ENCODE measurements at places on chromosomes 11 and 22.

DNA sequence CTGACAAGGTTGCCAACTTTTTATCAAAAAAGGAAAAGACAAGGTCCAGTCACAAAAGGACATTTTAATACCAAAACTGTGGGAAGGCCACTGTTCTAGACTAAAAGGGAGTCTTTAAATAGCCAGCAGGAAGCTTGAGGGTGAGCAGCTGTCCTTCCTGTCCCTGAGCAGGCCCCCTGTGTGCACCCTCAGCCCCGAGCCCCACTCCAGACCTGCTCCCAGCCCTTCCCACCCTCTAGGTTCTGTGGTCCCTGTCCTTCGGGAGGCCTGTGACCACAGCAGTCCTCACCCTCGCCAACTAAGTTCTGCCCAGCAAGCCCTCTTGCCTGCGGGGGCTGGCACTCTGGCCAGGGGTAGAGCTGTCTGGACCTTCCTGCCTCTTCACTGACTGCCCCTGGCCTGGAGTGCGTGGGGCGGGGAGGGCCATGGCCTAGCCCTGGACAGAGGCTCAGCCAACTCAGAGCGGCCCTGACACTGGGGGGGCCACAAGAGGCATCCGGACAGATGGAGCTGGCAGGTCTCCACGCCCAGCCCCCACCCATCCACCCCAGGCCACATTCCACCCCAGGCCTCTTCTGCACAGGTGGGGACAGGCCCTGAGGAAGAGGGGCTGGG lies 1.6 kb upstream of the PLXNB2 start:
- no peak for DNase-seq

DNA sequence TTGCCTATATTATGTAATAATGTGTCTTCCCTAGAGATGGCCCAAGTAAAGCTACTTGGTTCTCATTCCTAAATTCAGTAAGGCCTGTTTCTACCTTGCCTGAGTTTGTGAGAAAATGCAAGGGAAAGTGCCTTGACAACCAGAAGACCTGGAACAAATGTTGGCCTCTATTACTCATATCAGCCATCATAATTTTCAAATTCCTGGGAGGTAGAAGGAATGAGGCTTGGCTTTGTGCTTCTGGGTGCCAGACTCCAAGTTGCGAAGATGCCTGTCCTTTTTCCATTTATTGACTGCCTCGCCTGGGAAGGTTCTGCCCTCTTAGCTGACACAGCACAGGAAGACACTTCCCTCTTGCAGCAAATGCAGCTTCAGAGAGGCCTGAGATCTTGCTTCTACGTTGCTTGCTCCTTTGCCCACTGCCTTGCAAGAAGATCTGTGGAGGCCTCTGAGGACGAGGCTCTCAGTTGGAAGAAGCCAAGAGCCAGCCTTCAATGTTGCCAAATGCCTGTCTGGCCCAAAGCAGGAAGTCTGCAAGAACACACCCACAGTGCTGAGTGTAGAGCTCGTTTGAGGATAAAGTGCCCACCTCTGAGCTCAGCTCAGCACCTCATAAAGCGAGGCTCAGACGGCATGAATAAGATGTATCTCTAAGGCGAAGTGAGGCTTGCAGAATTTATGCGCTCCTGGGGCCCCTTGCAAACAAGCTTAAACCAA lies 120.1 kb downstream of the GALNT18 start:
- no peak for DNase-seq

- DNase-seq: no peak
These were observed 407.3 kb downstream of the TMEM135 start for GRCh38 chr11:87444993-87445392.

GRCh38 chr11:117187007-117187406 lies 8.5 kb downstream of the SIDT2 start:
- no peak for DNase-seq

DNA sequence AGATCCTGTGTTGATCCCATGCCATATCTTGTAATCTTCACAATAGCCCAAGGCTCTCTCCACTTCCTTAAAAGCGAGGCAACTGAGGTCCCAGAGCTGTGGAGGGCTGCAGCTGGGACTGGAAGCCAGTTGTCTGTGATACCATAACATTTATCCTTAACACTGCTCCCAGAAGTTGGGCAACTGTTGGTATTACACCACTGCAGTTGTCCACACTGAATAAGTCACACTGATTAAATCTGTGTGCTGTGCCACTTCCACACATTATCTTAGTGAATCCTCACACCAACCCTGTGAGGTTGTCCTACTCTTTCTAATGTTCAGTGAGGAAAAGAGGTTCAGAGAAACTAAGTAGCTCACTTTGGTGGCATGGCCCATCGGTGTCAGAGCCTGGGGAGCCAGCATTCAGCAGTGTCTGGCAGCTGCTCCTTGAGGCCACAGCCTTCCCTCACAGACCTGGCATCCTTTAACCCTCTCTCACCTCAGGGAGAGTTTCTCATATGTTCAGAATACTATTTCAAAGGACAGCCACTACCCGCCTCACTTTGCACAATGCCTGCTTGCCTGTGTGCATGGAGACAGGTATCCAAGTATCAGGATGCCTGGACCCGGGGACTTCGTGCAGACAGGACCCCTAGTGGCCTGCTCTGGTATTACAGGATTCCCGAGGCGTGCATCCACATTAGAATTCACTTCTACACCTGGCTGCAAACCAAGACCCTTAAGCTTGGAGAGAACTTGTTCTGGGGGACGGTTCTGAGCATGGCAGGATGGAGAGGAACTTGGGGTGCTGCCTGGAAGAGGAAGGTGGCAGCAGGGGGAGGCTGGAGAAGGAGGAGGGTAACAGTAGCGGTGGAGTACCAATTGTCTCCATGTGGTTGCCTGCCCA lies 221.9 kb upstream of the TBCEL start:
- DNase-seq: no peak

DNA sequence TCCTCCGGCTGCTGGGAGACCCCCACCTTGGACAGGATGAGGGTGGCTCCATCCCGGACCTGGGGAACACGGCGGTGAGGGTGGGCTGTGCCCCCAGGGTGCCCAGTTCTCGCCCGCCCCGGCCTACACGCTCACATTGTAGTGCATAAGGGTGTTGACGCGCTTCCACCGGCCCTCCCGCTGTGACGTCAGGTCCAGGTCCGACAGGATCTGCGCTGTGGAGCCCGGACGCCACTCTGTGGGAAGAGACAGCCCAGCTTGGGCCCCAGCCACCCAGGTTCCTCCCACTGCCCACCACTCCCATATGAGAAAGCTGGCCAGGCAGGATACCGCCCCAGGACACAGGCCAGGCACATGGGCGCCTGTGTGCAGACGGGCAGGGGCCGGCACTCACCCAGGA lies 8.3 kb upstream of the MAPK11 start:
- DNase-seq: no peak
